ENCODE measurements at places on chromosomes 2 and 18.

- DNase-seq, result no peak
Observed at GRCh38 chr2:231201475-231201814, 3.0 kb downstream of the ARMC9 start.

DNA sequence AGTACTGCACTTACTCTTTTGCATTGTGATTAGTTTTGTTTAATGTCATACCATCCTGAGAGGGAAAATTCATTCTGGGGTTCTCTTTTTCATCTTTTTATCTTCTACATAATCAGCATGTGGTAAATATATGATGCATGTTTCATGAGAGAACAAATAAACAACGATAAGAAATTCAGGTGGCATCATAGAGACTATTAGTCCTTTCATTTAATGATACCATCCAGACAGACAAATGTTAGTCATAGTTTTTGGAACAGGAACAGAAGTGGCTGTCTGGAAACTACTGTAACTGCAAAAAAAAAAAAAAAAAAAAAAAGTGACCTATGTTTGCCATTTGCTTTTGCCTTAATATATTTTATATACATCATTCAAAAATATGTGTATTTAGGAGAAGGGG, 761.0 kb downstream of the EPHA4 start:
- DNase-seq, result no peak

DNA sequence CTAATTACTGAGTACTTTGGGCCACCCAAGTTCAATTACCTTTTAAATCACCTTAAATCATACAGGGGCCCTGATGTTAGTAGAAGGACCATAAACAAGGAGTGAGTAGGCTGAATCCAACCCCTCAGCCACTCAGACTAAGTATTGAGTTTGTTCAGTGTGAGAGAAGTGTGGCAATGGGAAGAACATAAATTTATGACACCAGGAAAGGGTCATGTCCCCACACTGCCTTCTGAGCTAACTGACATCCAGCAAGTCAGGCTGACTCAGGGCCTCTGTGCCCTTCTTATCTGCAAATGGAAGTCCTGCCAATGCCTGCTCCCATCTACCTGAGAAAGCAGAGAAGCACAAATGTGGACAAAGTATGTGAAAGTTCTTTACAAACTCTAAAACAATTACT, 12.9 kb downstream of the PLEKHM3 start:
- no peak for DNase-seq

DNA sequence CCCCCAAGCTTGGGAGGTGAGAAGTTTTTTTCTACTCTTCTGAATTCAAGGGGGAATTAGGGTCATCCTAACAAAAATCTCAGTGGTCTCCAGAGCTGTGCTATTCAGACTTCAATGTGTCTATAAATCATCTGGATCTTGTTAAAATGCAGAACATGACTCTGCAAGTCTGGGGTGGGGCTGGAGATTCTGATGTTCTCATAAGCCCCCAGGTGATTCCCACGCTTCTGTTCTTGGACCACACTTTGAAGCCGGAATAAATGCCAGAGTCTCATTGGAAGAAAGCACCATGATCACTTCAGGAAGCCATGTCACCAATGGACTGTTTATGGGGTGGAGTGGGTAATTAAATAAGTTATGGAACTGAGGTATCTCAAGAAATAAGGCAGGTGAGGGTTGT, 22.2 kb upstream of the SLC16A14 start:
- DNase-seq, result no peak

GRCh38 chr2:61421611-61422010, 49.3 kb downstream of the USP34 start:
- DNase-seq, result no peak
